ENCODE measurements at places on chromosomes 4 and X.
A peak's percentile ranks its signal among the peaks of the same experiment; 100 is the strongest.

GRCh38 chr4:5995901-5996623 lies 22.2 kb downstream of the C4orf50 start:
- no peak for DNase-seq

GRCh38 chrX:66030505-66031317 lies 9.2 kb downstream of the VSIG4 start:
- peak; percentile 64 for DNase-seq

GRCh38 chrX:86930419-86930818 lies 587.2 kb upstream of the KLHL4 start:
- DNase-seq = no peak

GRCh38 chrX:78950009-78950835 lies 5.0 kb downstream of the P2RY10 start:
- DNase-seq = no peak

DNA sequence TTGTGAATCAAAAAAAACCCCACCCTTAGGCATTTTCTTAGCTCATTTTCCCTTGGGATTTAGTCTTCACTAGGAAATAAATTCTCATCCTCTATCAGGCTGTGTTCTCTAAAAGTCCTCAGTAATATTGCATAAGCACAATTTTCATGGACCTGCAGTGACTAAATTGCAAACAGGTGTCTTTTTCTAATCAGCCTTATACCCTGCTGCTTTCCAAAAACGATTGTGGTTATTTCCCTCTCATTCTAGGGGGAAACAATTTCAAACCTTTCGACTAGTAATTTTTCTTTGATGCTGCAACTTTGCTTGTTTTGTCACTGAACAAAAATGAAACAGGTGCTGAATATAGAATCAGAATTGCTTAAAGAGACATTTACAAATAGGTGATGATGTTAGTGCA lies 549.9 kb downstream of the PDHA2 start:
- DNase-seq = no peak
